ENCODE measurements at places on chromosomes 2 and 18.

DNA sequence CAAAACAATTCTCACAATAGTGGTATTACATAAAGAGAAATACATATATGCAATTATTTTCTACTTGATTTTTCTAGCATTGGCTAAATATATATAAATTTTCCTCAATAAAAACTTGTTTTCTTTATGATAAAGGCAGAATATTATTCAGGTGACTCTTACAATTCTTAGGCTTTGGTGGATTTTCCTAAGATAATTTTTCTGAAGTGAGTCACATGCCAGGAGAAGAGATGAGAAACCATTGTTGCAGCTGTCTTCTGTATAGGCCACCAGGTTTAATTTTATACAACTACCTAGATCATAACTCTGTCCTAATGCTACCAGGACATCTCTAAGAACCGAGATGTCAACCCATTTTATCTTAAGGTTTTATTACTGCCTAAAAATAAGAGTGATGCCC is 552.4 kb upstream of the CDH2 start:
- DNase-seq, result no peak

GRCh38 chr2:118613737-118614136 is 233.7 kb downstream of the EN1 start:
- no peak for DNase-seq

DNA sequence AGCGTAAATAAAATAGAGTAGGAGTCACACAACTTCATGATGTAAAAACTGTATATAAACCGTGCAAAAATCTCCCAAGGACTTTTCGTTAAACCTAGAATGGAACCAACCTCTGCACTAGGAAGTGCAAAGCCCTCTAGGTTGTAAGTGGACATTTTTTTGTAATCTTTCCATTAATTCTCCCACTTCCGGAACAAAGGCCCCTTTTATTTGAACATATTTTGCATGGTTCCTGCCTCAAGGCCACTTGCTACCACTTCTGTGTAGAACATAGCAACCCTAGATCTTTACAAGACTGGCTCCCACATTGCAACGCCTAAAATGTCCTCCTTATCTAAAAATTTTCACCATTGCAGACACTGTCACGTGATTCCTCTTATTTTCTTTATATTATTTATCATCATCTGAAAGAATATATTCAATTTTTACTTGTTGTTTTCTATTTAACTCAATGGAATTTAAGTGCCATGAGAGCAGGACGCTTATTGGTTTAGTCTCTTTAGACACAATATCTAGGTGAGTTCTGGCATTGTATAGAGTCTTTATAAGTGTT is 249.6 kb upstream of the TMEFF2 start:
- DNase-seq, result no peak

GRCh38 chr2:57182916-57183315 is 863.7 kb upstream of the VRK2 start:
- DNase-seq, result no peak

- DNase-seq, result no peak
These were observed 705.3 kb downstream of the SOCS6 start for GRCh38 chr18:70994116-70994515.

DNA sequence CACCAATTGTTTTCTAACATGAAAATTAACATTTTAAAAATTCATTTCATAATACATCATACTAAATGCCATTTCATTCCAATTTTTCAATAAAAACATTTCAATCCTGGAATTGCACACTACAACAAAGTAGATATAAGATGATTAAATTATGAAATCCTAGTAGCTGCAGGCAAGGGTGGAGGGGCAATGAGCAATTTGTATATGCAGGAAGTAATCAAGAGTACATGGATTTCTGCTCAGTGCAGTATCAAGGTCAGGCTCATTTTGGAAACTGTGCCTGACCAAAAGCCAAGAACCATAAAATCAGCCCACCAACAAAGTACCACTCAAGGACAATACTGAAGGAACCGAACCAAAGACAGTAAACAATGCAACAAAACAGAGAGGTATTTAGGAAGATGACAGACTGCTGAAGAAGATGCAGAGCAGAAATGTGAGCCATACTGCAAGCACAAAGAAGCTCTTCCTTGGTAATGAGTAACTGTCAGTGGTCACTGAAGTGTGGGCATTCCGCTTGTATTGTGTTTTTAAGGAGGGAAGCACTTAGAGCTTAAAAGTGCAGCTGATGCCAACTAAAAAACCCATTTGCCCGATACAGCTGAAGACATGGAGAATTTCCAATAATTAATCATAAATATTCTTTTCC is 34.5 kb upstream of the DSEL start:
- DNase-seq, result no peak

- DNase-seq, result no peak
These were observed 61.2 kb downstream of the FARSB start for GRCh38 chr2:222594679-222595078.

DNA sequence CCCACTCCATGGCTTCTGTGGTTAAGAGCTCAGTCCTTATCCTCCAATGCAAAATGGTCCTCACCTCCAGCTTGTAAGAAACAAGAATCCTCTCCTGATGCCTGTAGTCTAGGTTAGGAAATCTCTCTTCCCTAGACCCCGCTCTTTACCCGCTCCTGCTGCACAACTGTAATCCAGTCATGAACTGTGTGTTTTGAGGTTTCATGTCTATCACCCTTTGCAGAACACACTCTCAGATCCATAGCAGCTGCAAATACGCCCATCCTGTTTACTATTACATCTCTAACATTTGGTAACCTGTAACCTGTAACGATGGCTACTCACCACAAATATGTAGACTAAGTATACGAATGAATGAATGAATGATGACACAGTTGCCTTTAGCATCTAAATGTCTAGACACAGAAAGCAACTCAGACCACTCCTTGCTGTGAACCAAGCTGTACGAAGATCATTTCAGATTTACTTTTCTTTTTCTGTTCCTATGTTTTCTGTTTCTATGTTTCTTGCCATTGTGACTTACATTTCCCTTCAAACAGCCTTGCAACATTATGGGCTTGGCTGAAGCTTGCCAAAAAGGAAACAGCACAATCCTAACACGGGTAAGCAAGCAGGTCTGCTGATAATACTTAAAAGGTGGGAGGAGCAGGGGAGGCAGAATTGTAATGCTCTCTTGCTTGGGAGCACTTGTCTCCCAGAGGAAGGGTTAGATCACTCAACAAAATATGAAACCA is 53.7 kb downstream of the EPHA4 start:
- no peak for DNase-seq

- no peak for DNase-seq
These were observed 50.1 kb downstream of the CYP27C1 start for GRCh38 chr2:127170021-127170420.

GRCh38 chr18:12010187-12010802 is 29.0 kb downstream of the IMPA2 start:
- DNase-seq, result no peak

Data from activated CD8-positive, alpha-beta memory T cell treated with anti-CD3 and anti-CD28 coated beads, Interleukin-2, amount 50 U/mL, for 4 hours (primary cell).